ENCODE measurements at places on chromosomes 11 and 22. TPM values are rescaled to one million over a fixed set of nuclear protein-coding genes. Genes with fewer than 3 reads are reported as not detected.

DNA sequence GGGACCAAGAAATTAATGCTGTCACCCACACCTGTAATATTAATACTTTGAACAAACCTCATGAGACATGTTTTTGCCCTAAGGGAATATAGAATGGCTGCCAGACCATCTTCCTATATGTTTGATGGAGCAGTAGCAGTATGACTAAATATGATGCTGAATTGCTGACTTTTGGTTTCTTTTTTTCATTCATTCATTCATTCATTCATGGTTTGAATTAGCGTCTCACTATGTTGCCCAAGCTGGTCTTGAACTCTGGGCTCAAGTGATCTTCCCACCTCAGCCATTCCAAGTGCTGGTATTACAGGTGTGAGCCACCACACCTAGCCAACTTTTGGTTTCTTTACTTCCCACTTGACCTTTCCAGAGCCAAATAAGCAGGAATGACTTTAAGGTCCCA, 7.8 kb downstream of the CCDC117 start:
- DNase-seq: no peak

The APOBEC3C gene
- 30.7 TPM for total RNA-seq

DNA sequence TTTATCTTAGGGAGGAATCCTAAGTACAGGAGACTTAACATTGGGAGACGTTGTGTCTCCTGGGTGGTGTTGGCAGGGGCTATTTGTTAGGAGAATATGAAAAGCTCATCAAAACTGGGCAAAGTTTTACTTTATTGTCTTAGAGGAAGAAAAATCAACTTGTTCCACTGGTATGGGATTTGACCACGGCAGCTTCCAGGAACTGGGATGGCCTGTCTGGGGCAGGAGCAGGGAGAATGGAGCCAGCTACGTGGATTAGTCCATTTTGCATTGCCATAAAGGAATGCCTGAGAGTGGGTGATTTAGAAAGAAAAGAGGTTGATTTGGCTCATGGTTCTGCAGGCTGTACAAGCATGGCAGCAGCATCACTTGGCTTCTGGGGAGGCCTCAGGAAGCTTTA, 198.4 kb downstream of the ADAMTS15 start:
- peak; percentile 38 for DNase-seq

GRCh38 chr11:63623513-63624140, 9.4 kb upstream of the PLAAT3 start:
- no peak for DNase-seq

GRCh38 chr22:42022162-42022847, 23.7 kb downstream of the WBP2NL start:
- no peak for DNase-seq

GRCh38 chr11:96275801-96276594, 67.0 kb downstream of the MAML2 start:
- DNase-seq: no peak

- DNase-seq: no peak
These were observed 76.0 kb downstream of the EXT2 start for GRCh38 chr11:44171518-44171917.

DNA sequence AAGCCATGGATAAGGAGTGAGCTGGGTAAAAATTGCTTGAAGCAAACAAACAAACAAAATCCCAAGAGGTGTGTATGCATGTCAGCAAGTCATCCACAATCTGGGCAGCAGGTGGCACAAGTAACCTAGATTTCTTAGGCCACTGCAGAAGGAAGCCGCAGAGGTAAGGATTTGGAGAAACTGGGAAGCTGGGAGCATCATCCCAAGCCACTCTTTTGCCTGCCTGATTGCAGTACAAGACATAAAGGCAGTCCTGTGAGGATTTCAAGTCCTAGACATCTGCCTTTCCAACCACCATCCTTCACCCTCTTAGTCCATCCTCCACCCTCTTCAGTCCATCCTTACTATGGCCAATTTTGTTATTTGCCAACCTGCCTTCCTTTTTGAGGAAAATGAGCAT, 67.2 kb upstream of the BMAL1 start:
- DNase-seq: no peak

The GRM5 gene
- total RNA-seq: not detected

DNA sequence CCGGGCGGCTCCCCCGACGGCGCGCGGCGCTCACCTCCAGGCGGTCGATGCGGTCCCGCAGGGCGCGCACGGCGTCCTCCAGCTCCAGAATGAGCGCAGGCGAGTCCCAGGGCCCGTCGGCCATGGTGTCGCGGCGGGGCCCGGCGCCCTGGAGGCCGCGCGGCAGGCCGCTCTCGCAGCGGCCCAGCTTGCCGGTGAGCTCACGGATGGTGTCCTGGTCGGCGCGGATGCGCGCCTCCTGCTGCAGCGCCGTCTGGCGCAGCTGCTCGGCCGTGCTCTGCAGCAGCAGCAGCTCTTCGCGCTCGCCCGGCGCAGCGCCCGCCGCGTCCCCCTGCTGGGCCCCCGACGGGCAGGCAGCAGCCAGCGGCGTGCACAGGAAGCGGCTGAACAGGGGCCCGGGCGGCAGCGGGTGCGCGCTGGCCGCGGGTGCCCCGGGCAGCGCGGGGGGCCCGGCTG, 599 bp downstream of the NPTXR start:
- DNase-seq: no peak

DNA sequence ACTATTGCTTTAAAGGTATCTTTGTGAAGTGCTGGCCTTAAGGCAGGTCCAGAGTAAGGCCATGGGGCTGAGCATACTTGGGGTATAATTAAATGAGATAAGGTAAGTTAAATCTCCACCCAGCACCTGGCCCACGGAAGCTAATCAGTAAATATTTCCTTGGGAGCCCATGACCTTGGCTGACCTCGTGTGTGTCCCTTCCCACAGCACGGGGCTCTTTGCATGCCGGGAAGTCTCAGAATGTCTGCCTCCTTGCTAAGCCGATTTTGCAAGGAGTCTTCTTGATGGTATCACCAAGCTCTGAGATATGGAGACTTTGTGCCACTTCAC, 46.5 kb downstream of the ADM start:
- no peak for DNase-seq

The SLC1A2 gene
- 0.32 TPM for total RNA-seq

The FAM83F gene
- not detected for total RNA-seq

DNA sequence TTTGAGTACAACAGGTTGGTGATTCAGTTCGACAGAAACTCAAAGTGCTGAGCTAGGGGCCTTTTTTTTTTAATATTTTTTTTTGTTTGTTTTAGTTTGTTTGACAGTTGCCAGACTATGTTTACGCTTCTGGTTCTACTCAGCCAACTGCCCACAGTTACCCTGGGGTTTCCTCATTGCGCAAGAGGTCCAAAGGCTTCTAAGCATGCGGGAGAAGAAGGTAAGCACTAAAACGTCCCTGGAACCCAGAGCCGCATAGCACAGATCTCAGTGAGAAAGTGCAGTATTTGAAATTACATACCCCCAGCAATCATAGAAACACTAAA, 649 bp downstream of the PRRG4 start:
- DNase-seq: no peak

DNA sequence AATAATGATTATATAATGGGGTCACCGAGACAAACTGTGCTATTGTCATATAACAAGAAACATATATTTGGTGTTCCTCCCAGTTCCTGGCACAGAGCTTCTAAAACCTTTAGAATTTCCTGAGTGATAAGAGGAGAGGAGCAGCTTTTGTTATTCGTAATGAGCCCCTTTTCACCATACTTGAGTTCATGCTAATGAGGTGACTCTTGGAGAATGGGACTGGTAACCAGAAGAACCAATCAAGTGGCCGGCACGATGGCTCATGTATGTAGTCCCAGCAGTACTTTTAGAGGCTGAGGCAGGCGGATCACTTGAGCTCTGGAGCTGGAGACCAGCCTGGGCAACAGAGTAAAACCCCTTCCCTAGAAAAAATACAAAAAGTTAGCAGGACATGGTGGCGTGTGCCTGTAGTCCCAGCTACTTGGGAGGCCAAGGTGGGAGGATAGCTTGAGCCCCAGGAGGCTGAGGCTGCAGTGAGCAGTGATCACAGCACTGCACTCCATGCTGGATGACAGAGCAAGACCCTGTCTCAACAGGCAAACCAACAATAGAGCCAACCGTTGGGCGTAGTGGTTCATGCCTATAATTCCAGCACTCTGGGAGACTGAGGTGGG, 62.7 kb upstream of the FTH1 start:
- DNase-seq: no peak

GRCh38 chr11:72525466-72525865, 91.1 kb upstream of the CLPB start:
- no peak for DNase-seq

The FOLR3 gene
- not detected for total RNA-seq

- DNase-seq: no peak
These were observed 11.0 kb downstream of the IL17REL start for GRCh38 chr22:50001388-50002231.

GRCh38 chr11:65416341-65416824, 6.2 kb upstream of the NEAT1 start:
- peak; percentile 97 for DNase-seq

The PIH1D2 gene
- total RNA-seq: 2.3 TPM

GRCh38 chr11:6523253-6523652, 26.2 kb downstream of the DNHD1 start:
- DNase-seq: no peak

Measured in osteocyte (in vitro differentiated cells).